RPMI7951 (cell line): ENCODE measurements at places on chromosomes 1 and 21. TPM values are rescaled to one million over a fixed set of nuclear protein-coding genes. Genes with fewer than 3 reads are reported as not detected.

DNA sequence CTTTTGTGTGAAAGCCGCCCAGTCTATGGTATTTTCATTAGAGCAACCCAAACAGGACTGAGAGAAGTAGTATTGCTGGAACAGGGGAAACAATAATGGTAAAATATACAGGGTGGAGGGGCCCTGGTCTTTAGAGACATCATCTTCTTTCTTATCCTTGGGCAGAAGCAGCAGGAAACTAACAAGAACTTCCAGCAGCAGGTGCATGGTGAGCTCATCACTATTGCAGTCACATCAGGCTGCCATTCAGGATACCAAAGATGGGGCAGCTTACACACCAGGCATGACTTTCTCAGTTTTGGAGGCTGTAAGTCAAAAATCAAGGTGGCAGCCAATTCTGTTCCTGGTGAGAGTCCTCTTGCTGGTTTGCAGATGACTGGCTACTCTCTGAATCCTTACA lies 478.3 kb upstream of the RUNX1 start:
- no peak for DNase-seq

The FCER1G gene
- total RNA-seq, result 1.3 TPM in 1 of 2 replicates, not detected in the other

DNA sequence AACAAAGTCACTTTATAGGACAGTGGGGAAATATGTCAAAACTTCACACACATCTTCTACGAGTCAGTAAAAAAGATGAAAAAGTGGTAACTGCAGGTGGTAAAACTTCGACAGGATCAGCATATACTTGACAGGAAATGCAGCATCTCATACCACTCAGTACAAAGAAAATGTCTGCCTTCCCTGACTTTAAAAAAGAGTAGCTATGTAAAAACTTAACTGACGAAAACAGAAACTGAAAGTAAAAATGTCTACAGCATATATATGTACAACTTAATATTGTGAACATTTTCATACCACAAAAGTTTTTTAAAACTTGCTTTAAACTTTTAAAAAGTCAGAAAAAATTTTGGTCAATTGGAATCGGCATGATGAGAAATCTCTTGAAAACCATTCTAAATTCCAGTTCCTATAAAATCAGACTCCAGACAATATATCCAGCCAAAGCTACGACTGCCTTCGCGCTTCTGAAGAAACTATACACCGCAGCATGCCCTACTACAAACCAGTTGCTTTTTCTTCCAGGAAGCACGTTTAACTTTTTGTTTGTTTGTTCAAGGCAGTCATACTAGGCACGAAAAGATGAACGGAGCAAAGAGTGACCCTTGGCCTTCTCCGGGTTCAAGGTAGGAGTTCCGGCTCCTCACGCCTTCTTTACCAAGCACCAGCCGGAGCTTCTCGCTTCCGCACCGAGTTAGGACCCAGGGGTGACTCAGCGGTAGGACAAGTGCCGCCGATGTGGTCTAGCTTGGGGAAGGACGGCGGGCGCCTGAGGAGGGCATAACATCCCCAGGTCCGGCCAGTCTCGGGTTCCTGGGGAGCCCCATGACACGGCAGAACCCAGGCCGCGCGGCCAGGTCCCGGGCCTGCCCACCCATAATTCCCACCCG lies 612 bp downstream of the PSMA5 start:
- peak; percentile 73 for DNase-seq

DNA sequence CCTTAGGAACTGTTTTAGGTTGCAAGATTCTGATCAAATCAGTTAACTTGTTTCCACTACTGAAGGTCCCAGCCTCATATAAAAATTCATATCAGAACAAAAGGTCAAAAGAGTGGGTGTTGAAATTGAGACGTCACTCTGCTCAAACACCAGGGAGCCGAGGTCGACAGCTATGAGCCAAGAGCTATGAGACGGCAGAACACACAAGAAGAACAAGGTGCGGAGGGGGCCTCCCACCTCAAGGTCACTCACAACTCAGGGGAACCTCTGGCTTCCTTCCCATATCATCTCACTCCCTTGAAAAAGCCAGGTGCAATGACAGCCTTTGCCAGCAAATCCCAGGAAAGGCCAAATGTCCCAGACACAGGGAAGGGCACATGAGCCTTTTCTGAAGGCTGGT lies 749 bp downstream of the SEC16B start:
- no peak for DNase-seq

The KRTAP11-1 gene
- total RNA-seq, result not detected in 2 replicates

The S100A14 gene
- 0.39 TPM in 1 of 2 replicates, not detected in the other for total RNA-seq

GRCh38 chr1:80083892-80084291 lies 1077.4 kb upstream of the ADGRL4 start:
- no peak for DNase-seq

DNA sequence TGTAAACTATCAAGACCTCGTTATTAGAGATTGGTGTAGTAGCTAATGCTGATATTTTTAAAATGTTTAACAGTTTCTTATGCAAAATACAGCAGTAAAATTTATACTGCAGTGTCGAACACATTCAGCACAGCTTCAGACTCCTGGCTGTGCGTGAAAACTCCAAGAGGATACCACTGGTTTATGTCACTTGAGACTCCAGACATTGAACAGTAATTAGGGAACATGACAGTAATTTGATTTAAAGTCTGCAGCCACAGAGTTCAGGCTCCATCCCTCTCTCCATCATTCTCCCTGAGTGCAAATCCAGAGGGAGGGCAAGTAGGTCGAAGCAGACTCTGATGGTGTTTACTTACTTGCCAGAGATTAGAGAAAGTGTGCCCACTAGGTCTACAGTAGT lies 94.2 kb downstream of the AK5 start:
- DNase-seq, result no peak

- peak; percentile 37 for DNase-seq
Observed at GRCh38 chr1:19646377-19647319, 2.5 kb downstream of the NBL1 start.

The NTRK1 gene
- not detected in 2 replicates for total RNA-seq

DNA sequence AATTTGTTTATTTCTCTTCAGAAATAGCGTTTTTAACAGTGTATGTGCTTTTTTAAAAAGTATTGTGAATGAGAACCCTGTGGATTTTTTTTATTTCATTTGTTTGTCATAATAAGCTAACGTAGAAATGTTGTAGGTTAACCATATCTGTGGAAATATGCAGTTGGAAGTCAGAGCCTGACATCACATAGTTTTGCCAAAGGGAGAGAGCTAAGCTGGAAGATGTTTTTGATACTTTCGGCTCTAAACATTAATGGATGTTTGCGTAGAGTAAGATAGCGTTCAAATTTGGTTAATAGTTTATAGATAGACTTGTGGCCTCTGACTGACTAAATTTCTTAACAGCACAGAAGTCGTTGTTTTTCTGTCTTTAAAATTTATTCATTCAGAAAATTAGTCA lies 47.4 kb upstream of the ANGPTL1 start:
- DNase-seq, result no peak

The LRRC7 gene
- 0.12 and 0.20 TPM in 2 replicates for total RNA-seq

DNA sequence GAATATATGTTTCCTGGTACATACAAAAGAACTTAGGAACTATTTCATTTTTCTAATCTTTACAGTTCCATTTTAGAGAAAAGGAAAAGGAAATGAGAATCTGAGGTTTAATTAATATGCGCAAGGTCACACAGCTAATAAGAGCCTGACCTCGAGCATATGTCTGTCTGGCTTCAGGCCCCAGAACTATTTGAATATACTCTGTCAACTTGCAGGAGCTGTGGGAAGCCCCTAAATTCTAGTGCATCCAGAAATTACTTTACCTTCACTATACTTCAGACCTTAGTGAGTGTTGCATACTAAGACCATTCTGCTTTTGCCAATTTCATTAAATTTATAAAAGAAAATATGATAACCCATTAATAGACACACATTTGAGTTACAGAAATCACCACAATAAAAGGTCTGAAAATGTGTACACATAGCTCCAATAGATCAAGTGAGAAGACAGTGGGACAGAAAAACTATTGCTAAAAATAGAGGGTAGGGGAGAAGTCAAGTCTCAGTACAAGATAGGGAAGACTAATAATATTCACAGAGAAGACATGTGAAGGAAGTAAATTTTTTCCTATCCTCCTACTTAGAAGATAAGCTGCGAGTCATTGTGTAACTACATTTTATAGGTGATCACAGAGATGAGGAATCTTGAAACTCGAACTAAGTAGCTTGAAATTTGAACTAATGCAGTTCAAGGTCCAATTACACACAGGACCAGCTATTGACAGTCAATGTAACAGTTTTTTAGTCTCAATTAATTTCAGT lies 3.8 kb downstream of the RGS13 start:
- DNase-seq, result peak; percentile 9

The MASP2 gene
- not detected in 2 replicates for total RNA-seq

DNA sequence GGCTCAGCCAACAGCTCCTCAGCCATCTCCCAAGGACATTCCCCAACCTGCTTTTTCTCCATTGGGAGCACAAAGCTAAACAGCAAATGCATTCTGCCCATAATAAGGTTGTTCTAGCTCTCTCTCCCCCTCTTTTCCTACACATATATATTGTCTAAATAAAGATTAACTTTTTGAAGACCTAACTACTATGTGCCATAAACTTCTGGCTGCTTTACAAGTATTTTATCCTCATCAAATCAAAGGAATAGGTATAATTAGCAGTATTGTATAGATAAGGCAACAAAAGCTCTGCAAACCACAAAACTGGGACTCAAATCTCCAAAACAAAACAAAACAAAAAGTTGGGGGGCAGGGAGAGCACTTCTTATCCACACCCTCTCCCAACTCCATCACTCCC lies 43.4 kb downstream of the TGFBR3 start:
- DNase-seq, result no peak

The NHLH1 gene
- total RNA-seq, result not detected in 2 replicates

GRCh38 chr1:31689854-31690253 lies 14.0 kb downstream of the COL16A1 start:
- DNase-seq, result peak; percentile 98

The CD101 gene
- total RNA-seq, result 0.39 and 0.48 TPM in 2 replicates

DNA sequence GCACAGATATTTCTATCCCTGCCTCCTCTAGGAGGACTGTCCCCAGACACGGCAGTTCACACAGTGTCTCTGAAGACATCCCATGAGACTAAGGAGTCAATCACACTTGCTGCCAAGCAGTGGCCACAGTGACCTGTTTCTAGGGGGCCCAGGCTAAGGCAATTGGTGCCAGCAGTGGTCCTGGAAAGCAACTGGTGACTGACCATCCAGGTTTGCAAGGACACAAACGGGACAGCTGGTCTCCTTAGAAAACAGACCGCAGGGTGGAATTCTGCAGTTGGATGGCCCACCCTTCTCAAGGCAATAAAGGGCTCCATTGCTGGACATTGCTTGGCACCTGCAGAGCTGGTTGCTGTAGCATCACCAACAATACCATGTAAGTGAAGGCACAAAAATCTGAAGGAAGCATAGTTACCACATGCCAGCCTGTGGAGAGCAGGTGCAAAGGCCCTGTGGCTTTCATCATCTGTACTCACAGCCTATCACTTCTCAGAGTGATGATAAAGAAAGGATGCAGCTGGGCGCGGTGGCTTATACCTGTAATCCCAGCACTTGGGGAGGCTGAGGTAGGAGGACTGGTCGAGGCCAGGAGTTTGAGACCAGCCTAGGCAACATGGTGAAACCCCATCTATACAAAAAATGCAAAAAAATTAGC lies 81.5 kb downstream of the STUM start:
- no peak for DNase-seq

The NMNAT1 gene
- 7.6 and 17.2 TPM in 2 replicates for total RNA-seq
